ENCODE measurements at places on chromosomes 7 and 10.

- DNase-seq, result no peak
These were observed 6.3 kb downstream of the KIAA1217 start for GRCh38 chr10:24215196-24215595.

DNA sequence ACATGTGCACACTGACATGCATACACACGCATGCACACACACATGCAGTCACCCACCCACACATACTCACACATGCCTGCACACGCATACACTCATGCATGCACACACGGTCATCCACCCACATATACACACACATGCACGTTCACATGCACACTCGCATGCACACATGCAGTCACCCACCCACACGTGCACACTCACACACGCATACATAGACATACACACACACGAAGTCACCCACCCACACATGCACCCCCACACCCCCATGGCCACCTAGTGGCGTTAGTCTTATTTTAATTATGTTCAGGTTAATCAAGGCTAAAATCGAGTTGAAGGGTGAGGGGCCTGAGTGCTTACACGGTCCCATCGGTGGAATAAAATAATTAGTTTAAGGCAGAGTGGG, 96.8 kb downstream of the DNAJB6 start:
- no peak for DNase-seq

- DNase-seq, result no peak
These were observed 52.2 kb downstream of the C10orf105 start for GRCh38 chr10:71667387-71667752.

- no peak for DNase-seq
These were observed 86.0 kb downstream of the ICA1 start for GRCh38 chr7:8175929-8176369.

GRCh38 chr10:13797164-13797563, 210.4 kb downstream of the PRPF18 start:
- DNase-seq, result no peak

DNA sequence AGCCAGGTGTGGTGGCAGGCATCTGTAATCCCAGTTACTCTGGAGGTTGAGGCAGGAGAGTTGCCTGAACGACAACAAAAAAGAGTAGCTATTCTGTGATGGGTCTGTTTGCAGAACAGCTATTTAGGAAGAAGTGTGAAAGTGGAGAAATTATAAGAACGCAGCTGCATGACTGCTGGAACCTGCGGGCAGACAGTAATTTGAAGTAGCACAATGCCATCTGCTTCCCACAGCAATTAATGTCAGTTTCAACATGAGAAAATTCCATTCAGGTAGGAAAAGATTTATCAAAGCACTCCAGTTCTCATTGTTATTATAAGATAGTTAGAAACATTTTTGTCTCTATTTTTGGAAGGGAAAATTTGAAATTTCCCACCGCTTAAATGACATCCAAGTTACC, 21.5 kb downstream of the LAMB1 start:
- no peak for DNase-seq

- DNase-seq, result no peak
These were observed 173.6 kb upstream of the PRSS58 start for GRCh38 chr7:142431491-142431890.

DNA sequence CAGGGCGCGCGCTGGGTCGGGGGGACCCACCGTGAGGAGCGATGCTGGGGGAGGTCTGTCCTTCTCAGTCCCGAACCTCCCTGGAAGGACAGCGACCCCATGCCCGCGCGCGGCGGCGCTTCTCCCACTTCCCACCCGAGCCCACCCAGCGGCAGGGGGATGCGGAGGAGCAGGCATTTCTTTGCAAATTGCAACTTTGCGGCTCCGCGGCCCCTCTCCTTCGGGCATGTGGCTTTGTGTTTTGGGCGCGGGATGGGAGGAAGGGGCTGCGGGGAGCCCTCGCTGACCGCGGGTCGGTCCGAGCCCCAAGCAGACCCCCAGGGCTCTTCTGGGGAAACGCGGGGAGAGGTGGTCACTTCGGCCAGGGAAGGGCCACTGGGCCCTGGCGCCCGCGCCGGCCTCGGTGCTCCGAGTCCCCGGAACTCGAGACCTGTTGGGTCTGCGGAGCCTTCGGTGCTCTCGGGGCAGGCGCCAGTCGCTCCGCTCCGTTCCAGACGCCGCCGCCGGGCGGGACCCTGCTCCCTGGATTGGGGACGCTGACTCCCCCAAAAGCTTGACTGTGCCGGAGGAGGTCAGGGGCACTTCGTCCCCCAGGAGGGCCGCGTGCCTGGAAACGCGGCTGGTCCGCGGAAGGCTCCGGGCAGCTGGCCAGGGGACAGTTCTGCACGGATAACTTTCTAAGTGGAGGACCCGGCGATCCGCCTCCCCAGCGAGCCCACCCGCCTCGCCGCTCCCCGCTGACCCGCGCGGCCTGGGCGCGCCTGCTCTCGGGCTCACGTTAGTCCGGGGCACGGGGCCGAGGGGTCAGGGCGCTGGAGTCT, 164.2 kb upstream of the DPP6 start:
- DNase-seq, result no peak

DNA sequence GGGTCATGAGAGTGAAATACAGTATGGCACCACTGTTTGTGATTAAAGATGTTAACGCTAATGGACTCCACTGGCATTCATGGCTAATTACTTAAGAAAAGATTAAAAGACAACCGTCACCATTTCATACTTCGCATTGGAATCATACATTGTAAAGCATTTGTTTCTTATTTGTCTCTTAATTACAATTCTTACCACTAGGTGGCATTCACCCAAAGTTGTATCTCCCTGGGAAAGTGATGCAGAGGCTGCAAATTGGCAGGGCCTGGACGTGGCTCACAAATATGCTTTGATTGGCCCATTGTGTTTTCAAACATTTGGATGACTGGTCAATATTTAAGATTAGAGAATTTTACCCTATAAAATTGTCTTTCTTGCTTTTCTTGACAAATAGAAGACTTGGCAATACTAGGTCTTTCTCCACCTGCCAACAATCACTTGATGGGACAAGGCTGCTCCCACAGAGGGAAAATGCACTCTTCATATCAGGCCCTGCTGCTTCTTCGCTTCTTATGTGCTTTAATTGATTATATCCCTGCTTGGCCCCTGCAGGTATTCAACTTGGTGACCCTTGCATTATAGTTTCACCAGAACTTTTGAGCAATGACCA, 72.1 kb upstream of the STARD3NL start:
- no peak for DNase-seq

- DNase-seq, result no peak
These were observed 19.5 kb downstream of the PRF1 start for GRCh38 chr10:70582793-70583668.

GRCh38 chr10:74521526-74521925, 304.9 kb upstream of the KAT6B start:
- DNase-seq, result no peak

DNA sequence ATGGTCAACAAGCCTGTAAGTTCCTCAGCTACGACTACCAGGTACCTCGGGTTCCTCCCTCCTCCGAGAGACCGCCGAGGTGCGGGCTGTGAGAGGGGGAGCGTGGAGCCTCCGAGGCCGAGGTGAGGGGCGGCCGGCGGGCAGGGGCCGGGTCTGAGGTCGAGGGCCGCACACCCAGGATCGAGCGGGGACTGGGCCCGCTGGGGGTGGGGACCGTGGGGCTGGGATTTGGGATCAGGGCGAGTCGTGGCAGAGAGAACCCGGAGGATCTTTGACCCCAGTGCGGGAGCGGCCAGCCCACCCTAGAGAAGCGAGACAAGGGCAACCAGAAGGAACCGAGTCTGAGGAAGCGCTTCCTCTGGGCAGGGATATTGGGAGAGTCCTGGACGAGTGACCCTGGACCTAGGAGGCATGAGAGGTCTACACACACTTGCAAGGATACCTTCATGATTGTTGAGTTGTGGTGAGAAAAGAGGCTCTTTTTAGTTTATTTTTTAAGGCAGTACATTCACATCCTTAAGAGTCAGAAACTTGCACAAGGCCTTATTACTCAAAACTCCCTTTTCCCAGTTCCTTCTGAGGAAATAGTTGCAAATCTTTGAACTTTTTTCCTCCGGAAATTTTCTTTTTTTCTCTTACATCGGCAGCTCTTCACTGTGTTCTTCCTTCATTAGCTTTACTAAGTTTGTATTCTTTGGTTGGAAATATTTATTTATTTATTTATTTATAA, 395 bp downstream of the ZNF487 start:
- no peak for DNase-seq

Data from activated CD8-positive, alpha-beta memory T cell treated with anti-CD3 and anti-CD28 coated beads for 1 hour (primary cell).